ENCODE measurements at places on chromosomes 4 and X.

- peak; percentile 31 for DNase-seq
These were observed at the start of gene RAB33A for GRCh38 chrX:130171446-130172126. Gene RAB33A (plus strand): TSS chrX:130171962. CDS start chrX:130172063, 101 bp downstream.

DNA sequence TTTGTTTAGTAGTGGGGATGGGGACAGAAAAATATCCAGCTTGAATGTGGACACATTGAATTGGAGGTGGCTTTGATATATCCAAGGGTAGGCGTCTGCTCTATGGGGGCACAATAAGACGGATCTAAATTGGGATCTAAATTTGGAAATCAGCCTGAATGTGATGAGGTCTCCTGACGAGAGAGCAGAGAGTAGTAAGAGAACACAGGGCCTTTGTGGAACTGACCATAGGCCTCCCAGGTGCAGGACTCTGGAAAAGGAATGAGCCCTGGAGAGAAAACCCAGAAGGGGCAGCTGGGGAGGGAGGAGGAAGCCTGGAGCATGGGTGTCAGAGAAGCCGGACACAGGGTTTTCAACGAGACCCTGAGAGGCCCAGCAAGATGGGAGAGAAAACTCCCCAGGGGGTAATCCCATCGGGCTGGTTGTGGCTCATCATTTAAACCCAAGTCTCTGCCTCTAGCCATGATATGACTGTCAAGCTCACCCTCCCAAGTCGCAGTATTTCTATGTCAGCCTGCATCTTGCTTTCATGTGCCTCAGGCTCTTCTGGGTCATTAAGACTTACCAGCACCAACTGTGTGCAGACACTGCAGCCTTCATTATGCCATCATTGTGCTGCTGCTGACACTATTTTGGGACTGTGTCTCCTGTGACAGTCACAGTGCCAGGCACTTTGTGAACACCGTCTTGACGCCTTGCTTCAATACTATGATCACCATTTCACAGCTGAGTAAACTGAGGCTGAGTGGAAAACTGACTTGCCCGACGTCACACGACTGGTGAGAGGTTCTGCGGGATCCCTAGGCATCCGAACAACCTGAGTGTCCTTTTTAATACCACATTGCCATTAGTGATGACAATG is 57.1 kb downstream of the ANAPC4 start:
- DNase-seq, result no peak

DNA sequence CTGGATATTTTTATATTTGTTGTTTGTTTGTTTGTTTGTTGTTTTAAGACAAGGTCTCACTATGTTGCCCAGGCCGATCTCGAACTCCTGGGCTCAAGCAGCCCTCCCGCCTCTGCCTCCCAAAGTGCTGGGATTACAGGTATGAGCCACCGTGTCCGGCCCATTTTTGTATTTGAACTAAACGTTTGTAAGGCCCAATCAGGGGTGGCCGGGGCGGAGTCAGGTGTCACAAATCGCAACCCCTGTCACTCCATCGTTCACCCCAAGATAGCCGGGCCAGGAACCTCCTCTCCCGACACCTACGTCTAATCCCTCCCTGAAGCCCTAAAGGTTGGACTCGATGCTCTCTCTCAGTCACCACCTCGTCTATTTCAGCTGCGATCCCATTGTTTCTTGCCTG is 722 bp upstream of the EFHC2 start:
- no peak for DNase-seq

- no peak for DNase-seq
These were observed 1744.4 kb upstream of the ADGRL3 start for GRCh38 chr4:59455751-59456150.

DNA sequence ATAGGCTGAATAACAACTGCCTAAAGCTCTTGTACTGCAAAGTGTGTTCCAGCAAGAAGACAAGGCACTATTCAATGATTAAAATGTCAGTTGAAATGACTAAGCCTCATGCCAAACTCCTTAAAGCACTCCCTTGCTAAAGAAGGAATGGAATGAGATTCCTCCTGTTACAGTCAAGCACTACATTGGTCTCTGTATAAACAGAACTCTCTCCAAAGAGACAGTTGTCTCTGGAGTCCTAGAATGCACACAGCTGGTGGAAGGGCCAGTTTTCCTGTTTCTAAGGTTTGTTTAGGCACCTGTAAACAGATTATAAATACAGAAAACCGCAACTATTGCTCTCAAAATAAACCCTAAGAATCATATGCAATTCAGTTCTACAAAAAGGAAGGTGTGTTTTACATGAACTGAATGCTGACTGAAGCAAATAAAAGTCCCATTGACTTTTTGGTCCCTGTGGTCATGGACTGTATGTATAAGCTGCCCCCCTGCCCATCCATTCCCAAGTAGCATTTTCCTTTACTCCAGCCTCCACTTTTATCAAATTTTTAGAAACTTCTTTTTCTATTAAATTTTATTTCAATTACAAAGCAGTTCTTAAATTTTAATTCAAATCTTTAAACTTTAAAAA is 47.0 kb downstream of the FAT1 start:
- DNase-seq, result no peak

DNA sequence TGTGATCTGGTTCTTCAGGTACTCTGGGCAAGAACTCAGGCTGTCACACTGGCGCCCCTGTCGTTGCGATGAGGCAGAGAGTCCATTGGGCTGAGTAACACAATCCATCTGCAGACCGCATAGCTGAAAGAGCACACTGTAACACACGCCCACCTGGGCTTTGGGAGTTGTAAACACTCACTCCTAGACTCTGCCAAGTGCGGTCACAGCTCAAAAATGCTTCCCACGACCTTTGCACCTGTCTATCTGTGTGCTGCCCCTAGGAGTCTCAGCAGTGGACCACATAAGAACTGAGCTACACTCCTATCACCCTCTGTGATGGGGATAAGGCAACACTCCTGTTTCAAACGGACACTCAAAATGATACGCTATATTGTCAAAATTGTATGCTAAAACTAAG is 2028.3 kb downstream of the PCDH7 start:
- no peak for DNase-seq

- no peak for DNase-seq
These were observed 15.0 kb downstream of the CD40LG start for GRCh38 chrX:136662976-136663375.
